GM10248 (cell line): ENCODE measurements at places on chromosomes 1 and 21.

DNA sequence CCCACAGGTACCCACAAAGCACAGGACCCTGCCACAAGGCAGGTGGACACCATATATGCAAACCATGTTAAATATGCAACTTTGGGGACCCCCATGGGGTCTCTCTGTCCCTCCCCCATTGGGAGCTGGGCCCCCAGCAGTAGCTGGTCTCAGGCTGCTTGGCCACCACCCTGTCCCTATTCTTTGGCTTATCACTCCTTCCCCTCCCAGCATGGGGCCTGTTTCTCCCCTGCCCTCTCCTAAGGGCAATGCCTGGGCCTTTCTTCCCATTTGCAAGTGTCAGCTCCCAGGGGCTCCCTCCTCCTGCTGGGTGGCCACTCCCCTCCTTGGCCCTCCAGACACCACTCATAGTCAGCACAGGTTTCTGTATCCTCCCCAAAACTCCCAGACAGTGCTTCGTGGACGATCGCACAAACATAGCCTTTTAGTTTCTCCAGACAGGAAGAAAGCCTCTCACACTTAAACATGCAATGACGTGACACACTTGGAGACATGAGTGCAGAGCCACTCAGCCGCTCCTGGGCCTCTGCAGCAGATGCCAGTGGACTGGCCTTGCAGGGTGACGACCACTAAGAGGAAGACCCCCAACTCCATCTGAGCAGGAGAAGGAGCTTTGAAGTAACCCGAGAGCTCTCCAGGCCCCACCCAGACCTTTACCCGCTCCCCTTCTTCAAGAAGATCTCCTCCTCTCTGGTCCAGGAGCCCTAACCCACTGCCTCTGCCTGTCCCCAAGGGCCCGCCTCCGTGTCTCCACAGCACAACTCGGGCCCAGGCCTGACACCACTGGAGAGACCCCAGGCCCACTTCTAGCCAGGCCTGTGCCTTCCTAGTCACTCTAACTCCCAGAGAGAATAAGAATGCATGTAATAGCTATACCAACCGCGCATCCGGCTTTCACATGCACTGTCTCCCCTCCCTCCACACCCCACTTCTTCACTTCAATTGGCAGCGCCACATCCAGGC is 22.9 kb downstream of the CITED4 start:
- no peak for DNase-seq

DNA sequence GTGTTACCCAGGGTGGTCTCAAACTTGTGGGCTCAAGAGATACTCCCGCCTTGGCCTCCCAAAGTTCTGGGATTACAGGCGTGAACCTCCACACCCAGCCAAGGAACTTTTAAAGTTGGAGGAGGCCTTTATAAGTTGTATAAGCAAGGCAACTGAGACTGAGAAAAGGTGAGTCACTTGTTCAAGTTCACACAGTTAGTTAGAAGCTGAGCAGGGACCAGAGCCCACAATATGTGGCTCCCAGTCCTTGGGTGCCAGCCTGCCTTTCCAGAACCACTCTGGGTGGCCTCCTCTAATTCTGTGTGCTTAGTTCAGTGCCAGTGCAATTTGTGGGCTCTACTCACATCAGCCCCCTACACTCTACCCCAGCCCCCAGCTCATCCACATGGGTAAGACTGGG is 3.7 kb downstream of the RAB25 start:
- DNase-seq: no peak

GRCh38 chr21:25626757-25627156 is 12.3 kb upstream of the JAM2 start:
- no peak for DNase-seq

DNA sequence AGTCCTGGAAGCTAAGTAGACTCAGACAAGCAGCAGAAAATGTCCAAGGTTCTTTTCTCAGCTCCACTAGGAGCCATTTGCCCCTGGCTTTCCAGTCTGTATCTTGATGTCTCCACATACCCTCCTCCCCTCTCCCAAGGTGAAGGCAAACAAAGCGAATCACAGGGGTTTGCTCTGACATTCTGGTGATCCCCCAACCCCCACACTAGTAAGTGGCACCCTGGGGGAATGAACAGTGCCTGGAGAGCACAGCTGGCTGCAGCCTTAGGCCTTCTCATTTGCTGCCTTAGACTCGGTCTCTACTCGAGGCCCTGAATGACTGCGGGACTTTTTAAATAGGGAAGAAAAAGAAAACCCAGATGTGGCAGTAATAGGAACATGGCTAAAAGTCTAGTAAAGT is 15.3 kb downstream of the ERI3 start:
- no peak for DNase-seq

GRCh38 chr1:159196543-159196942 is 8.1 kb upstream of the ACKR1 start:
- DNase-seq: no peak

- DNase-seq: no peak
Observed at GRCh38 chr1:8315573-8316475, 2.1 kb upstream of the SLC45A1 start.

DNA sequence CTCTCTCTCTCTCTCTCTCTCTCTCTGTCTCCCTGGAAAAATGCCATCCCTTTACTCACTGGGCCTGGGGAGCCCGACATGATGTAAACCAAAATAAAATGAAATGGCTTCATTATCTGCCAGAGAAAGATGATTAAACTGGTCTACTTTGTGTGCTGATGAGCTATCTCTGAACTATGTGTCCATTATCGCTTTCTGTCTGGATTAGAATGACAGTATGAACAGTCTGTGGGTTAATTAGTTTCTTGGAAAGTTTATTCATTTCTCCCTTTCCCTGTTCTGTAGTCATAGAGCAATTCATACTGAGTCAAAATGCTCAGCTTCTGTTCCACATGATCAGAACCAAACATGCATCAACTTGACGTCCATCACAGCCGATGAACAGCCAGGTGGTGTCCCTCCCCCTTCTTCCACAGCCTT is 72.4 kb upstream of the KCND3 start:
- no peak for DNase-seq

DNA sequence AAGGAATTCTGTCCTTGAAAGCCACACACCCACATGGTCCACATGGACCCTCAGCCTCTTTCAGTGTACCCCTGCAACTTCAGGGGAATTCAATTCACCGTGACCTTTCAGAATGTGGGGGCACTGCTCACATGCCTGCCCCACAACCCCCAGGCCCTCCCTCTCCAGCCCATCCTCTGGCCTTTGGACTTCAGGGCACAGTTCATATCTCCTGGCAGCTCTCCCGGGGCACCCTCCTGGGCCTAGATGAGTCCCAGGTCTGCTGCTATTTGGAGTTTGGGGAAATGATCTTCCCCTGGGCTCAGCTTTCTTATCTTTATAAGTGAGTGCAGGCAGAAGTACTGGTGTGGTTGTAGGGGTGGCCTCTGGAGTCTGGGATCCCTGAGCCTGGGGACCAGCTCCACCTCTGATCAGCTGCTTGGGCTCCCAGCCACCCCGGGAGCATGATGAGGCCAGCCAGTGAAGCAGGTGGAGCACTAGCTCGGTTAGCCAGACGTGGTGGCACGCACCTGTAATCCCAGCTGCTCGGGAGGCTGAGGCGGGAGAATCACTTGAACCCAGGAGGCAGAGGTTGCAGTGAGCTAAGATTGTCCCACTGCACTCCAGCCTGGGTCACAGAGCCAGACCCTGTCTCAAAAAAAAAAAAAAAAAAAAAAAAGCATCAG is 15.8 kb downstream of the C1orf167 start:
- DNase-seq: no peak

GRCh38 chr1:220979371-220979770 is 100.1 kb downstream of the HLX start:
- DNase-seq: no peak

DNA sequence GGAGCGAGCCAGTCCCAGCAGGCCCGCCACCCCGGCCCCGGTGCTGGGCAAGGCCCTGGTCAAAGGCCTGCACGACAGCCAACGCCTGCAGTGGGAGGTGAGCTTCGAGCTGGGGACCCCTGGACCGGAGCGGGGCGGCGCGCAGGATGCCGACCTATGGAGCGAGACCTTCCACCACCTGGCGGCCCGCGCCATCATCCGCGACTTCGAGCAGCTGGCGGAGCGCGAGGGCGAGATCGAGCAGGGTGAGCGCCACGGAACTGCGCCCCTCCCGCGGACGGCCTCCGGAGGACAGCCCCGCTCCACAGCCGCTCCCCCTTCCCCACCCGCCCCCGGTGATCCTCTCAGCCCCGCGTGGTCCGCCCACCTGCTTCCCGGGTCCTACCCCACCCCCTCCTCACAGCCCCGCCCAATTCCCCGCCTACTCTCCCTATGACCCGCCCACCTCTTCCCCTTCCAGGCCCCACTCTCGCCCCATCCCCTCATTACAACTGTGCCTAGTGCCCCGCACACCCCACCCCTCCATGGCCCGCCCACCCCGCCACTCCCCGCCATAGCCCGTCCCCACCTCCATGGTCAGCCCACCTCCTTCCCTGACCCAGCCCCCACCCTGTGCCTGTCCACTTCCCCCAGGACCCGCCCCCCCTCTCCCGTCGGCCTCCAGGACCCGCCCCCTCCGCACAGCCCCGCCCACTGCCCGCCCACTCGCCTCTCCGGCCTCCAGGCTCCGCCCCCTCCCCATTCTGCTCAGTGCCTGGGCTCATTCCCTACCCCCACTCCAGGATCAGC is 52.7 kb downstream of the VWA5B1 start:
- DNase-seq: peak; percentile 73

- DNase-seq: peak; percentile 32
Observed at GRCh38 chr1:230068952-230069684, 2.1 kb downstream of the GALNT2 start.

DNA sequence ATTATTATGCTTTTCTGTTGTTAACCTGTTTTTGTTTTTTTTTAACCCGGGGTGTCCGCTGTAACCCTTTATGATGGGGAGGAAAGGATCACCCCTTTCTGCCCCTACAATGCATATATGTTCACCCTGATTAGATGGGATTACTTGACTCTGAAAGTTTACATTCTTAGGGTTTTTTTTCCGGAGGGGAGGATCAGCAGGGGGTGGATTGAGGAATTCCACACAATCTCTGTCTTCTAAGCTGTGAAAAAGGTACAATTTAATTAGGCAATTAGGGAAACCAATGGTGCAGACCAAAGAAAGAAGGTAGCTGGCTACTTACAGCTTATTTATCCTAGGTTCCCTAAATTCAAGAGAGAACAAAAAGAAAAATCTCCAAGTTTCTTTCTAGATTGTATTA is 58.3 kb downstream of the EDEM3 start:
- DNase-seq: no peak

DNA sequence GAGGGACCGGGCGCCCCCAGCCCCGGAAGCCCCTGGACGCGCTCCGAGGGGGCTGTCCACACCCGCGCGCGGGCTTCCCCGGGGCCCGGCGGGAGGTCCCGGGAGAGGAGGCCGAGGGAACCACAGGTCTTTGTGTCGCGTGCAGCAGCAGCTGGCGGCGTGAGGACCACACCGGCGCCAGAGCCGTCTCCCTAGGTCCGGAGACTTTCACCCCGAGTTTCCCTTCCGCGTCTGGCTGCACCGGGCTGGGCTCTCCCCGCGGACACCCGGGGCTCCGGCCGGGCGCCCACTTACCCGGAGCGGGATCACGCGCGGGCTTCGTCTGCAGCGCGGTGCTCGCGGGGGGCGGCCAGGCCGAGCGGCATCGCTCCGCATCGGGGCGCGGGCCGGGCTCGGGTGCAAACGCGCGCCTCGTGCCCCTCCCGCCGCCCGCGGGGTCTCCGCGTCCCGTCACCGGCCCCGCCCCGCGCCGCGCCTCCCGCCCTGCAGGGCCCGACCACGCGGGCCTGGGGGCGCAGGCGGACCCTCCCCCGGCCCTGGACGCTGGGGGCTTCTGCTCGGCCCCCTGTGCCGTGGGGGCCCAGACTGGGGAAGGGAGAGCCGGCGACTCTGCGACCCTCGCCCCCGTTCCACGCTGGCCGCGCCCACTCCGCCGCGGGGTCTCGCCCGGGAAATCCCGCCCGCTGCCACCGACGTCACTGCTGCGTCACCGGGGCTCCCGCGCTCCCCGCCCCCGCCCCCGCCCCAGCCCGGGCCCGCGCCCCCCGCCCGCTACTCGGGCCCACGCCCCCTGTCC is at the start of gene GNG4:
GNG4 (minus strand) TSS at position 417 of the 796 bp plus-strand sequence. CDS start 65,946 bp downstream, outside the sequence.
- DNase-seq: peak; percentile 66

GRCh38 chr1:230149751-230150584 is 82.9 kb downstream of the GALNT2 start:
- DNase-seq: peak; percentile 62

DNA sequence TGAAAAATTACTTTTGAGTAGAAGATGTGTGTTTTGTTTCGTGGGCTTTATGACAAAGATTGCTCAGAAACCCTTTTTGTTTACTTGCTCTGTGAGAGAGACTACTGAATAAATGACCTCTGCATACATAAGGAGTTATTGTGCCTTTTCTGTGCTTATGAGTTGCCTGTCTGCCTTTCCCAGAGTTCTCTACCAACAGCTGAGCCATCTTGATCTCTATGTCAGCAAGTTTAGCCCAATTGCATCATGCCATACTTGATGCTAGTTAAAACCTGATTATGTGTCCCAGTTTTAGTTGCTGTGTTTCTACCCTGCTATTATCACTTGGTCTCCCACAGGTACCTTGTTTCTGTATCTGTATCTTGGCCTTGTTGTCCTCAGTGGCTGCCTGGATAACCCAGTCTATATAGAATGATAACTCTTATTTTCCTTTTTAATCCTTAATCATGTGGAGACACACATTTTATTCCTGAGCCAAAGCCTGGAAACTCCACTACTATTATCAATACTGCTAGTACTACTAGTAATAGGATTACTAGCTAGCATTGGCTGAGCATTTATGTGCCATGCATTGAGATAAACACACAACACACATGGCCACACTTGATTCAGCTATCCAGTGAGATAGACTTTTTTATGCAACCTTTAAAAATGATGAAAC is 28.7 kb upstream of the GNG12 start:
- no peak for DNase-seq

- DNase-seq: no peak
Observed at GRCh38 chr1:101259744-101260148, 22.9 kb downstream of the S1PR1 start.

DNA sequence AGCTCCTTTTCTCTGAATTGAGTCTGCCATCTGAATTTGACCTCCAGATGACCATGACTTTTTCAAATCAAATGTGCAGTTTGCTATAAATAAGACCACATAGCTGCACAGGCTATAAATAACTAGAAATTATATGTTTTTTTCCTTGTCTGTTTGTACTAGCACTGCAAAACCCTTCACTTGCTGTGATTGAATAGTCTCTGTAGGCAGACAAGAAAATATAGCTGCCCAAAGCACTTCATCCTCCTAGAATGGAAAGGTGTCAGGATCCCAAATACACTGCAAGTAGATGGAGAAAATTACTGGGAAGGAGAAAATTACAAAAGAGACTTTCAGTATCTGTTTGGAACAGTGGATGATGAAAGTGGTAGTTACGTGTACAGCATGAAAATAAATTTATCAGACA is 175.8 kb downstream of the APP start:
- no peak for DNase-seq

DNA sequence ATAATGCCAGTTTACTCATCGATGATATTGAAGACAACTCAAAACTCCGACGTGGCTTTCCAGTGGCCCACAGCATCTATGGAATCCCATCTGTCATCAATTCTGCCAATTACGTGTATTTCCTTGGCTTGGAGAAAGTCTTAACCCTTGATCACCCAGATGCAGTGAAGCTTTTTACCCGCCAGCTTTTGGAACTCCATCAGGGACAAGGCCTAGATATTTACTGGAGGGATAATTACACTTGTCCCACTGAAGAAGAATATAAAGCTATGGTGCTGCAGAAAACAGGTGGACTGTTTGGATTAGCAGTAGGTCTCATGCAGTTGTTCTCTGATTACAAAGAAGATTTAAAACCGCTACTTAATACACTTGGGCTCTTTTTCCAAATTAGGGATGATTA is 13.7 kb downstream of the GGPS1 start:
- DNase-seq: no peak
